Islet precursor cell (in vitro differentiated cells): ENCODE measurements at places on chromosomes 2 and 18.

GRCh38 chr18:51582551-51582950 is 385.1 kb upstream of the MEX3C start:
- DNase-seq: no peak

- no peak for DNase-seq
Observed at GRCh38 chr18:30775629-30776028, 266.9 kb downstream of the DSC3 start.

DNA sequence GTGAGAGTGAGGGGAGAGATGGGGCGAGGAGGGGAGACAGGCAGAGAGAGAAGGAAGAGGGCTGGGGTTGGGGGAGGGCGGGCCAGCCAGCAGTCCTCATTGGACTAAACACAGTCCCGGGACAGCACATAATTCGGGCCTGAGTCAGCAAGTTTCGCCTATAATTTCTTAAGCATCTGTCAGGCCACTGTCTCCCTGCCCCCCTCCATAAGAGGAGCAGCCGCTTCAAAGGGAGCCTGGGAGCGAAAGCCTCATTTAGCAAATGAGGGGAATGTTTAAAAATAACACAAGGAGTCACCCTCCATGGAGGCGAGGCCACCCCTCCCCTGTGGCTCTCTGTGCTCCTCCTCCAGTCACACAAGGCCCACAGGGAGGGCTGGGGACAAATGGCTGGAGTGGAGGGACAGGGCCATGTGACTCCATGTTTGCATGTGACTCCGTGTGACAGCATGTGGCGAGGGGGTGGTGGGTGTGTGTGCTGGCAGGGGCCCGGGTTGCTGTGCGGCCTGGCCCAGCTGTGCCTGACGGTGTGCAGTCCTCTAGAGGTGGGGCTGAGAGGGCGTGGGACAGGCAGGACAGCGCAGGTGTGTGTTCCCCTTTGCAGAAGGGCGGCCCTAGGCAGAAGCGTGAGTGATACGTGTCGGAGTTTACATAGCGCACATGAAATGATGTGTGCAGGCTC is 162.4 kb downstream of the CELF4 start:
- peak; percentile 95 for DNase-seq

- DNase-seq: no peak
Observed at GRCh38 chr2:213723707-213724106, 439.4 kb downstream of the SPAG16 start.

- DNase-seq: no peak
Observed at GRCh38 chr2:20972110-20972509, 71.8 kb downstream of the APOB start.

DNA sequence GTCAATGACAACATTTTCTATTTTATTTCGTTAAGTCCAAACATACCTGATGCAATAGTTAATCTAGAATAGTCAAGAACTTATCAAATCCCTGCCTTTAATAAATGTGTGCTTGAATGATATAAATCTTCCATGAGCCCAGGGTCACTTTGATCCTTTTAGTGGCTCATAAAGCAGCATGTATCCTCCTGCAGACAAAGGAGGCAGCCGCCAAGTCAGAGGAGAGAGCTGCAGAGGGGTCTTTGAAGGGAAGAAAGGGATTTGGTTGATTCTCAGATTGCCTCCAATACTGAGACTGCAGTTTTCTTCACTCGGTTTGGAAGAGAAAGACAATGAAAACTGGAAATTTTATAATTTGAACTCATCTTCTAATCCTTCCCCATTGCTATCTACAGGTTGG is 378.4 kb upstream of the PIK3C3 start:
- DNase-seq: no peak

- peak; percentile 33 for DNase-seq
Observed at GRCh38 chr2:236633775-236634560, 64.3 kb downstream of the ACKR3 start.

DNA sequence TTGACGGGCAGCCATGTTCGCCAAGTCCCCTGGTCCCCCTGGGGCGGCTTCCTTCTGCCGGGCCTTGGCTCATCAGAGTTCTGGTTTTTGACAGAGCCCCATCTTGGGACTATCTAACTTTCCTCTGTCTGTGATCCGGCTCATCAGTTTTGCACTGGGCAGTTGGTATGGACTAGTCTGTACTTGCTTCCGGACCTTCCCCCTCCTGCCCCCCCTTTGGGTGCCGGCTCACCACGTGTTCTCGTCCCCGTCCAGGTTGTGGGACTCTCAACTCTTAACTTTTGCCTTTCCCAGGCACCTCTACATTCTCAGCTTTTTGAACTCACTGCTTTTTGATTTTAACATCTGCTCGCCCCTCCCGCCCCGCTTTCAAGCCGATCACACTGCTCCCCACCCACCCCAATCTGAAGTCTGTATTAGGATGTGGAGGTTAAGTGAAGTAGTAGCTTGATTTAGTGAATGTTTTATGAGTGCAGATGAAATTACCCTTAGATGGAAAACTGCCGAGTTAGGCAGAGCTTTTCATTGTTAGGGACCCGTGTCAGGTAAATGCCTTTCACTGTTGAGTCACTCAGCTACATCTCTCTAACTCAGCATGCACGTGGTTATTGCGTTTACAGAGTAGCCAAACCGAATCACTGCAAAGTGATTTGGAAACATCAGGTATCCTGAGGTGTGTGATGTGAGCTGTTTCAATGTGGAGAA is 874 bp downstream of the WDR43 start:
- peak; percentile 60 for DNase-seq

- no peak for DNase-seq
Observed at GRCh38 chr2:24220554-24221291, 45.9 kb downstream of the FAM228A start.

- DNase-seq: no peak
Observed at GRCh38 chr2:136284226-136285119, 166.5 kb upstream of the CXCR4 start.
